ENCODE measurements at places on chromosomes 11 and 22.

GRCh38 chr22:36303874-36304273 is 50.9 kb downstream of the APOL1 start:
- no peak for DNase-seq

GRCh38 chr11:10323793-10324170 is 18.9 kb downstream of the ADM start:
- no peak for DNase-seq

DNA sequence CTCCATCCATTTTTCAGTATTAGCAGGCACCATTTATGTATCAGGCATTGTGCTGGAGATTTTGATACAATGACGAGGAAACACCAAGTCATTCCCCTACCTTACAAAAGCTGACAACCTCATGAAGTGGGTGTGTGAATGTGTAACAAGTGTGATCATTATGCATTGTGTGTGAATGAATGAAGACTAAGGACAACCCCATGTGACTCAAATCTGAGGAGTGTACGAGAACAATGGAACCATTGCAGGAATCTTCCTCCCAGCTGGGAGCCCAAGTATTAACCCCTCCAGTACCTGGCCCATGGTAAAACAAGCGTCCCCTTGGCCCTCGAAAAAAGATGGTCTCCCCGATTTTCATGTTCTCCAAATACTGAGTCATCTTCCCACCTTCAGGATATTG is 4.4 kb downstream of the CYB5R2 start:
- DNase-seq = no peak

- DNase-seq = no peak
These were observed 6.2 kb downstream of the SMTNL1 start for GRCh38 chr11:57543593-57543992.

DNA sequence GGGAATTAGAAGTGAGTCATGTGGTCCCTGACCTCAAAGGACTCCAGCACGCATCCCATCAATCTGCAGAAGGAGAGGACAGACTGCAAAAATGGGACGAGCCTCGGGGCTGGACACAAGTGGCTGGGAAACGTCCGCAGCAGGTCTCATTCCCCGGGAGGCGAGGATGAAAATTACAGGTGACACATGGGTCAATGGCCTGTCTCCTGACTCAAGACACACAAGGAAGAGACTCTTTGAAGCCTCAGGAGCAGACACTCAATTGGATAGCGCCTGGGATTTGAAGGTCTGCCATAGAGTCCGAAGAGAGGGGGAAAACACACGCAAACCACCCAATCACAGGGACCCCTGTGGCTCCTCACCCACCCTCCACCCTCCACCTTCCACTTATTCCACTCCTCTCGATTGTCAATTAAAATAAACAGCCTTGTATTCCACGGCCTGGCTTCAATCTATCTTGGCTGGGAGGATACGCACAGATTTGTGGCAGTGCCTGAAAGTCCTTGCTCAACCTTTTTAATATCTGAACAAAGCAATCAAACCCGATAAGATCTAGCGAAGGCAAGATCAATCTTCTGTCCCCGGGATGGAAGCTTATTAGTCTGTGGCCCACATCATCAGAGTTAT is 101.8 kb upstream of the CADM1 start:
- no peak for DNase-seq

DNA sequence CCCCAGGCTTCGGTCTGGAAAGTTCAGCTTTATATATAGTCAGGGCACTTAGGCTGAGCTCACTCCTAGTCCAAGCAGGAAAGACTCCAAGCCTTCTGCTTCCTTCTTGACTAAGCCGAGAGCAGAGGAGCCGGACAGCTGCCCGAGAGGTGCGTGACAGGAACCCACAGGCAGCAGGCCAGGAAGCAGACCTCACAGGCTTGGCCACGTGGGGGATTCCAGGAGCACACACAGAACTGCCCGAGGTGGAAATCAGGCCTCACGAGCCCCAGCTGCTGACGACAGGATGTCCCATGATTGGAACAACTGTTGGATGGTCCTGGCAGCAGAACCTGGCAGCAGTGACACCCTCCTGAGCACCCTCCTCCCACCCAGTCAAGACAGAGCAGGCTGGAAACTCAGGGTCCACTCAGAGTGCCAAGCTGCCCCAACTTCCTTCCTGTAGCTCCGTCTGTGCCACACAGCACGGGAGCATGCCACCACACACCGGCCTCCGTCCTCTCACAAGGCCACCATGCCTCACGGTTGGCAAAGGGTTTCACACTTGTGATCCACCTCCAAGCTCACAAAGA is 5.4 kb downstream of the PLA2G6 start:
- DNase-seq = no peak

DNA sequence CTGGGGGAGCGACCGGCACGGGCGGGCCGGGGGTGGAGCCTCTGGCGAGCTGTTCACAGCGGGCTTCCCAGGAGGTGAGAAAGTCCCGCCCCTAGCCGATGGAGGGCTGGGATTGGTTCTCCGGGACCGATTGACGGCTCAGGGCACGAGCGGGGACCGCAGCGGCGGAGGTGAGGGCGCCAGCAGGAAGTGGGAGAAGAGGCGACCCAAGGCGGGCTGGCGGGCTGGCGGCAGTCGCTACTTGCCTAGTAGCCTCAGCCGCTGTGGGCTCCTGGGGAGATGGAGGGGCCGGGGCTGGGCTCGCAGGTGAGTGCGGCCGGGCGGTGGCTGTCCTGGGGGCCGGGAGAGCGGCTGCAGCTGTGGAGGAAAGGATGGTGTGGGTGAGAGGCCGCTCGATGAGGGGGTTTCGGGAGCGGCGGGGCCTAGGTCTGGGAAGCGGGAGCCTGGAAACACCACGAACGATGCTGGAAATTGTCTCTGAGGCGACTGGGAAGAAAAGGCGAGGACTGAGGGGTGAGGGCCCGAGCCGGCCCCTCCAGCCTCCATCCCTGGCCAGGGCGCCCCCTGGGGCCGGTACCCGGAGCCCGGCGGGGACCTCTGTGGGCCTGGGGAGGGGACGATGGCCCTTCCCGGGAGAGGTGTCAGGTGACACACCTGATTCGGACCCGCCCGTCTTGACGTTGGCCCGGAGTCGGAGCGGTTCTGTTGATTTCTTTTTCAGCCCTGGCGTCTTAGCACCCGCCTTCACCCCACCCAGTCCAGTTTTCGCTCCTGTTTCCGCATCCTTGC is at the start of gene ZDHHC13:
ZDHHC13 (plus strand) TSS at position 198 of the 789 bp plus-strand sequence; CDS start at position 280, 82 bp downstream.
- peak; percentile 86 for DNase-seq

GRCh38 chr22:42039271-42039670 is 31.3 kb downstream of the NAGA start:
- no peak for DNase-seq

DNA sequence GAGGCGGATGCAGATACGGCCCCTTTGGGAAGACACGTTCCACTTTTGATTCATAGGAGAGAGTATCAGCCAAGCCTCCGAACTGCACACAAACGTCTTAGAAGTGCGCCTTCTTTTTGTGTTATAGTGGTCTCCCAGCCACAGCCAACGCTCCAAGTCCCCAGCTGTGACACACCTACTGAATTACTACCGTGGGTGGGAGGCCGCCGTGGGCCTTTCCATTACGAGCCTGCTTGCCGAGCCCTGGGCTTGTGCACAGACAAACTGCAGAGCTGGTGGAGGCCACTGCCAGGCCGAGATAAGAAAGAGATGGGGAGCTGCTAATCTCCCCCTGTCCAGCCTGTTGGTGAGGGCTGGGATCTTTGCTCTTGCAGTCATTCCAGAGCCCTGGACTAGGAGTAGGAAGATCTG is 761 bp downstream of the HMBS start:
- DNase-seq = no peak

- no peak for DNase-seq
These were observed 68.8 kb downstream of the OR5AK2 start for GRCh38 chr11:57057561-57057960.

- no peak for DNase-seq
These were observed 7.4 kb downstream of the RAB38 start for GRCh38 chr11:88167853-88168252.

DNA sequence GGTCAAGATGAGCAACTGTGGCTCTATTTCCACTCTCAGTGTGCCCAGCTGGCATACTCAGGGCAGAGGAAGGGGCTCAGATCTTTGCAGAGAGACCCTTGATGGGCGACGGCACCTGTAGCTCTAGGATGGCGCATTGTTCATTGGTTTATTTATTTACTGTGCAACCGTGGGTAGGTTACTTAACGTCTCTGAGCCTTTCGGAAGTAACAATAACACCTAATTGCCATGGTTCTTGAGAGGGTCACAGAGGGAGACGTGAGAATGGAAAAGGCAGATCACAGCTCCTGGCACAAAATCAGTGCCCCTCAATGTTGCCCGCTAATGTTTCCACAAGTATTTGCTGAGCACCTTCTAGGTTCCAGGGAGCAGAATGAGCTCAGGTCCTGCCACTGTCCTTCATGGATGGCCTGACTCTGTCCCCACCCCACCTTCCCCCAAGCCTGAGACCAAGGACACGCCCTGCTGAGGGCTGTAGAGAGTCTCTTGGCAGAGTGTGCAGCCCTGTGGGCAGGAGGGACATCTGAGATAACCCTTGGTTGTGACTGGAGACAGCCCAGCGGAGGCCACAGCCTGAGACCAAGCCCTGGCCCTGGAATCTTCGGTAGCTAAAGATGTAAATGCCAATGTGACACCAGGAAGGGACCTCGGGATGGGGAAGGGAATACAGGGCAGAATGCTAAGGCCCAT is 780 bp upstream of the ALDH3B2 start:
- DNase-seq = no peak

GRCh38 chr11:6541356-6541755 is 44.3 kb downstream of the DNHD1 start:
- no peak for DNase-seq

DNA sequence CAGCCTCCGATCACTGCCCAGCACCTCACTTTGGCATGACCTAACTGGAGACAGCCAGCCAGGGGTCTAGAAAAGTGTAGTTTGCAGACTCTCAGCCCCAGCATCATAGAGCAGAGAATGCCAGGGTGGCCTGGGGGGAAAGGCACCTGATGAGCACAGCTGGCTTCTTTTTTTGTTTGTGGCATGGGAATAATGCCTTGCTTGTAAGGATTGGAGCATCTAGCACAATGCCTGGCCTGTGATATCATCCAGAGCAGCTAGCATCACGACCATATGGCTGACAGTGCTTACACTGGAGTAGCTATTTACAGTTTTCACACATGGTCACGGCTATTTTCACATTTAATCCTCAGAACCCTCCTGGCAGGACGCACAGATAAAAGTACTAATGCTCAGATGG is 594.8 kb upstream of the B3GAT1 start:
- no peak for DNase-seq

GRCh38 chr11:63670433-63671321 is 499 bp downstream of the ATL3 start:
- DNase-seq = peak; percentile 61

- no peak for DNase-seq
These were observed 20.1 kb upstream of the NARS2 start for GRCh38 chr11:78594814-78595213.

DNA sequence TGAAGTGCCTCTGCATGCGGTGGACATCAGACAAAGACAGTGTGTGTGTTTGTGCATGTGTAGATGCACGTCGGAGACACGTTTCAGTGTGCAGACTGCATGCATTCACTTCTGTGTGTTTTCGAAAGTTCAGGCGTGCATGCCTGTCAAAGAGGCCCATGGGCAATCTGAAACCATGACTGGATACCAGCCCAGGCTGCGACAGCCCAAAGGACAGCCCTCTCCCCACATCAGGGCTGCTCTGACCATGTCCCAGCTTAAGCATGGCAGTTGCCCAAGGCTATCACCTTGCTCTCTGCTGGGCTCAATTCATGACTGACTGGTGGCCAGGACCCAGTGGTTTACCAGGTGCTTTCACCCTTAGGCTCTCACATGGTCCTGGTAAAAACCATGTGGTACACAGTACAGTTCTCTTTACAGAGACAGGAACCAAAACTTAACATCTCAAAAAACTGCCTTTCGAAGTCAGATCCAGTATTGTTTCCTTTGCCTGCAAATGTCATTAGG is 423.7 kb upstream of the CADM1 start:
- no peak for DNase-seq

DNA sequence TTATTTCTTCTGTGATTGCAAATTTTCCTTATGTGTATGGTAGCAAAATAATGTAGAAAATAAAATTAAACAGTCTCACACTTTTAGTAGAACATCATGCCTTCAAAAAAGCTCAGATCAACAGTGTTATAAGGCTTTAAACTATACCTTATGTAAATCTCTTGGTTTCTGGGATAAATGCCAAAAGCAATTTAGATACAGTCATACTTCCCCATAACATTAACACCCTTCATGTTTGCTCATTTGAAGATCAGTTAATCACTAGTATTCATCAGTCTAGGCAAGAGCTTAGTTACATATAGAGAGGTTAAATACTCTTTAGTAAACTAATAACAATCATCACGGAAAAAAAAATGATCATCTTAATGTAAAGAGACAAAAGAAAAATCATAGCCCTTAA is 421.8 kb upstream of the ANO3 start:
- DNase-seq = no peak

DNA sequence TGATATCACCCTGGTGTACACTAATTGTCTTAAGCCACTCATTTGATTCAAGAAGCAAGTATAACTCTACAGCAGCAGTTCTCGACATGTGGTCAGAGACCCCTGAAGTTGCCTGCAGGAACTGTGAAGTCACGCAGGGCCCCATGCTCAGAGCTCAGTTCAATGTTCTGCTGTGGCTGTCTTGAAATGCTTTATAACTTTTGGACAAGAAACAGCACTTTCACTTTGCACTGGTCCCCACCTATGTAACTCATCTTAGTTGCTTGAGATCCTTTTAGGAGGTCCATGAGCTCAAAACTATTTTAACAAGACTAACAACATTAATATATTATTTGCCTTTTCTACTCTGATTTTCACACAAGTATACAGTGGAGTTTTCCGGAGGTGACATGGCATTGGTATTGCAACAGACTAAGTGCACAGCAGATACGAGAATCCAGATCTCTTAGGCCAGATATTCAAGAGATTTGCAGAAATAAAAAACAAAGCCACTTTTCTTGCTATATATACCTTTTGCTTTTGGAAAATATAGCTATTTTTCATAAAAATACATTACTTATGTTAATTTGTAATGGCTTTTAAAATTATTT is 64.8 kb downstream of the PRR5L start:
- DNase-seq = no peak

DNA sequence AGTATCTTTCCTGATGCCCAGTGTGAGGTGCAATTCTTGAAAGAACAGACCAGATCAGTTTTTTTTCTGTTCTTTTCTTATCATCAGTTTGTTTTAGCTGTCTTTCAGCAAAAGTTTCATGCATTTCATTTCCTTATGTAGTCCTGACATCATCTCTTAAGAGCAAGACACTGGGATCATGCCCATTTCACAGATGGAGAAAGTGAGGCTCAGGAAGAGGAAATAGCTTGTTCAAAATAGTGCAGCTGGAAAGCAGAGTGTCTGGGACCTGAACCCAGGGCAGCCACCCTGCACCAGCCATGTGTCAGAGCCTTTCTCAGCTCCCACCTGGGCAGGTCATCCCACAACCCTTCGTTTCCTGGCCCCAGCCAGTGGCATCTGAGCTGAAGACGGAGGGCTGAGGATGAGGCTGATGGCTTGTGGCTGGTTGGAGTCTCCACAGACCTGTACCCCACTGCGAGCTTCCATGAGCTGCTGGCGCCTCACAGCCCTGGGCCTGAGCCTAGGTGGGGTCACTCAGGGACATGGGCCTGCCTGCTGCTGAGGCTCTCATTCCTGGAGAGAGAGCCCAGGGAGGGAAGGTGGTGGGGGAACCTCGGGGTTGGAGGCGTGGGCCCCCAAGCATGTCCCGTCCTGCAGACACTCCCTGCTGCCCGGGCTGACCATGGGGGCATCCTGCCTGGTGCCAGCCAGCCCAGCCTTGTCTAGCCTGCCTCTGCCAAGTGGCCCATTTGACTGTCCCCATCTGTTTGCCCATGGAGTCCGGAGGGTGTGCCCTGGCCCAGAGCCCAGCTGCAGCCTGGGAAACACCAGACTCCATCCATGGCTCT is 61.8 kb downstream of the SMIM38 start:
- DNase-seq = no peak
